ENCODE measurements at places on chromosomes 4 and X.

DNA sequence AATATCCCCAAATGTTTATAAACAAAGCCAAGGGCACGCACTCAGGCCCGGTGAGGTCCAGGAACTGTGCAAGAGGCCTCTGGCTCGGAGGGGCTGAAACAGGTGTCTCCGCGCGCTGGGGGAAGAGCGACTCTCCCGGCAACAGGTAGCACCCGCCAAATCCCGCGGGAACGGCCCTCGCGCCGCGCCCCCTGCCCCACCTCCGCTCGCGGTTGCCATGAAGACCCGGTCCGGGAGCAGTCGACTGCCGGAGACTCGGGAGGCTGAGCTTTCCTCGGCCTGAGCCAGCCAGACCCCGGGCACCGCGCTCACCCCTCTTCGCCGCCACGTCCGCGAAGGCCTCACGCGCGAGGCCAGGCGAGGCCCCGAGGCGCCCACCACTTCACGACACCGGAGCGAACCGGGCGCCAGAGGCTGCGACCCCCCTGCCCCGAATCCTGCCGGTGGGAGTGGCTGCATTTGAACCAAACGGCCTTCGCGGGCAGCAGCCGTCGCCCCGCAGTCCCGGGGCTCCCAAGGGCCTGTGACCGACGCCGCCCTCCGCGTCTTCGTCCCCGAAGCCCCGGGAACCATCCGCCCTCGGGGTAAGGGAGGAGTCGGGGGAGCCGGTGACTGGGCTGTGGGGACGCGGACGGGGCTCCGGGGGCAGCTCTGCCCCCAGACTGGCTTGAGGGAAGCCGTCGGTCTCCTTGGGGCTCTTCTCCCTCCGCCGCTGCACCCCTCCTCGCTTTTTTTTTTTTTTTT is at the start of gene NSUN7:
Gene NSUN7, plus strand, starts transcription at position 239 of the 744 bp plus-strand sequence. CDS start 739 bp downstream, outside the sequence.
- no peak for DNase-seq

GRCh38 chr4:67770422-67770821 is 16.2 kb upstream of the GNRHR start:
- DNase-seq: no peak

GRCh38 chrX:46204721-46205422 is 340.3 kb downstream of the ZNF674 start:
- DNase-seq: no peak

- DNase-seq: no peak
Observed at GRCh38 chr4:6730603-6731317, 14.8 kb downstream of the BLOC1S4 start.

- no peak for DNase-seq
Observed at GRCh38 chr4:2924765-2925301, 38.4 kb downstream of the NOP14 start.

- DNase-seq: no peak
Observed at GRCh38 chrX:71536285-71536684, 3.4 kb downstream of the OGT start.

GRCh38 chr4:143285696-143286437 is 50.8 kb upstream of the GAB1 start:
- no peak for DNase-seq

- no peak for DNase-seq
Observed at GRCh38 chr4:3668825-3669552, 97.2 kb upstream of the ADRA2C start.

- no peak for DNase-seq
Observed at GRCh38 chrX:45200741-45201234, at the start of gene DIPK2B. DIPK2B (minus strand) TSS chrX:45200876; CDS start chrX:45200826, 50 bp downstream.

DNA sequence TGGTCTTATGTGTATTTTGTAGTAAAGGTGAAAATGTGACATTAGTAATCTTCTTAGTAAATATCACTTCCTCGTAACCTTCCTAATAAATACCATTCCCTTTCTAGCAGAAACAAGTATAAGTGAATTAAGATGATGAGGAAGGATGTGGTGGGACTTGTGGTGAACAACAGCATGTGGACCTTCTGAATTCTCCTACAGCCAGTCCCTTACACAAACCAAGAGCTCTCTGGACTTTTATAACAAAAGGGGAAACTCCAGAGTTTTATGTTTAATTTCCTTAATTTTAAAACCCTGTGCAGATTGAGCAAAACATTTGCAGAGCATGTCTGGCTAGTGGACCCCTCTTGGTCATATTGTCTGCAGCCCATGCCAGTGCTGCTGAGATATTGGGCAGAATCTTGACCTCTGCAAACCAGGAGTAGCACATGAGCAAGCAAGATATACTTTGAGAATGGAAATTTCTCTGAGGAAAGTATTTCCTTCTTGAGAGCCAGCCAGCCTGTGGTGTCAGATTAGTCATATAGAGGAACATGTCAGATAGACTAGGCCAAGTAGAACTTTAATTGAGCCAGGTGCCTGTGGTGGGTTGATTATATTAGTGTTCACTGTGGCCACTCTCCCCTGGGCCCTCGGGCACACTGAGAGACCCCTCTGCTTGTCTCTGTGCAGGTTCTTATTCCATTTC is 328.2 kb downstream of the DKK2 start:
- DNase-seq: peak; percentile 43

DNA sequence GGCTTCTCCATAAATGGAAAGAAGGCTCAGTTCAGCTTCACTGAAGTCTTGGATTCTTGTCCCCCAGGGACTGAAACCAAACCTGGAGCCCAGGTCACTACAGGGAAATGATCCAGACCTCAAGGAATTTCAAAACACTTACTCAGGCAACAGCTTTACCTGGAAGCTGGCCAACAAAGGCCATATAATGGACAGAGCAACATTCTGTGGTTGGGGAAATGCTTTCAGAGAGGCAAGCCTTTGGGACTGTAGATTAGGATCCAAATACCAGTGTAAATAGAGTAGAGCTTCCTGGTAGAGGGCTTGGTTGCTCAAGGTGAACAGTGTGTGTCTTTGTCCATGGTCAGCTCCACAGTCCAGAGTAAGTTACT is 57.0 kb upstream of the PROM1 start:
- peak; percentile 64 for DNase-seq

DNA sequence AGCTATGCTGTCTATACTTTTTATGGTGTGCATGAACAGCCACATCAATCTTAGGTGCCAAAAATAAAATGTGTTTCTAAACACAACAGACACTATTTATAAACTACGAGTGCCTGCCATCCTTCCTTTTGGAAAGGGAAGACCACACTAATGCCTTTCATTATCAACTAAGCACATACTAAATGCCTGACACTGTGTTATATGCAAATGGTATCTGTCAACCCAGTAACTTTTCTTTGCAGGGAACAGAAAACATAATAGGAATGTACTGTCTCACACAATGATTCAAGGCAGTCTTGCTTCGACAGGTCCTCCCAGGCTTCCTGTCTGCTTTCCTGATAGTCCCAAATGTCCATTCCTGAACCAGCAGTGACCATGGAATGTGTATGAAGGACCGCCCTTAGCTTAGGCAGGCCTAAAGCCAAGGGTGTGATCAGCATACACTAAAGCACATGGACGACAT is 43.8 kb downstream of the ADGRA3 start:
- DNase-seq: no peak

GRCh38 chr4:73335679-73336078 is 68.4 kb upstream of the ALB start:
- no peak for DNase-seq

DNA sequence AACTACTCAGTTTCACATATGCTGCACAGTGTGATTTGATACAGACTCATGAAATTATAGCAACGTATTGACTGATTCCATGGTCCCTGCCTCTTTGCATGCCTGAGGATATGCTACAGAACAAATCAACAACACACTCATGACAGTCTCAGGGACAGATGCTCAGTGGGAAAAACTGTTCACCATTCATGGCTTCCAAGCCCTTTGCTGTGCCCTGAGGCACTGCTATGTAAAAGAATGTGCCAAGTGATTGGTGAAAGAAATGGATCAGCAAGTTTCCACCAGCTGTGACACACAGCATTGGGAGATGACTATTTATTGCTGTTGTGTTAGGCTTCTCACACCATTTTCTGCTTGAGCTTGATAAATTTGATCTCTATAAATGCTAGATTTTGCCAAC is 825.6 kb upstream of the INTU start:
- no peak for DNase-seq

- DNase-seq: no peak
Observed at GRCh38 chr4:81445196-81445595, 26.5 kb downstream of the RASGEF1B start.

- no peak for DNase-seq
Observed at GRCh38 chr4:41835321-41835995, 86.9 kb upstream of the PHOX2B start.

DNA sequence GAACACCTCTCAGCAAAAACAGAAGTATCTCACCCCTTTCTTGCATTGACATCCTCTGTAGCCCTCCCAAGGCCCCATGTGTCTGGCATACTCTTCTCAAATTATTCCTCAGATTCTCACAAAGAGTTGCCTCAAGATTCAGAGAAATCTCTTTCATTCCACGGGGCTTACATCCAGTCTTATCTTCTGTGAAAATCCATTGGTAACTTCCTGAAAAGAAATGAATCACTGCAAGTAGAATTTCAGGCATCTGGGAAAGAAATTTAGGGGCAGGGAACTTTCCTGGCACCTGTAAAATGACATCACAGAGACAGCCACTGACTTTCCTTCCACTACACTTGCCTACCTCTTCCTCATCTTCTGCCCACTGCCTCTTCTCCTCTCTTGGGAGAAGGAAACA is 182.5 kb upstream of the ARHGEF9 start:
- no peak for DNase-seq

- peak; percentile 84 for DNase-seq
Observed at GRCh38 chr4:155809835-155810234, 51.0 kb downstream of the GUCY1B1 start.

DNA sequence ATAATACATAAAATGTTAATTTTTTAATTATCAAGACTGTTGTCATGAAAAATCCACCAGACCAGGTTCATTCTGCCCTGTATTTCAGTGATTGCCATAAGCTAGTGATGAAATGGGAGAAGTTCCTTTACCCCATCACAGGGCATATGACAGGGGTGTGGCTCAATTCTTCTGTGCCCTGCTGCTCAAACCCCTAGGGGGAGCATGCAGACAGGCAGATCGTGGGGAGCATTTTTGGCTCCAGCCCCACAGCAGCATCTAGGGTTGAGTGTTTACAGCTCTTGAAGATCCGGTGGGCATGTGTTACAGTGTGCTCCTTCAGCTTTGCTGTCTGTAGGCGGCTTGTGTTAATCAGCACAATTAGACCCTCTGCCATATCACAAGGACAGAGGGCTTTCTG is 700.7 kb downstream of the PCDH18 start:
- DNase-seq: no peak
